ENCODE measurements at places on chromosomes 16 and 17.

GRCh38 chr16:71658771-71659170 lies 32.8 kb downstream of the MARVELD3 start:
- no peak for DNase-seq

DNA sequence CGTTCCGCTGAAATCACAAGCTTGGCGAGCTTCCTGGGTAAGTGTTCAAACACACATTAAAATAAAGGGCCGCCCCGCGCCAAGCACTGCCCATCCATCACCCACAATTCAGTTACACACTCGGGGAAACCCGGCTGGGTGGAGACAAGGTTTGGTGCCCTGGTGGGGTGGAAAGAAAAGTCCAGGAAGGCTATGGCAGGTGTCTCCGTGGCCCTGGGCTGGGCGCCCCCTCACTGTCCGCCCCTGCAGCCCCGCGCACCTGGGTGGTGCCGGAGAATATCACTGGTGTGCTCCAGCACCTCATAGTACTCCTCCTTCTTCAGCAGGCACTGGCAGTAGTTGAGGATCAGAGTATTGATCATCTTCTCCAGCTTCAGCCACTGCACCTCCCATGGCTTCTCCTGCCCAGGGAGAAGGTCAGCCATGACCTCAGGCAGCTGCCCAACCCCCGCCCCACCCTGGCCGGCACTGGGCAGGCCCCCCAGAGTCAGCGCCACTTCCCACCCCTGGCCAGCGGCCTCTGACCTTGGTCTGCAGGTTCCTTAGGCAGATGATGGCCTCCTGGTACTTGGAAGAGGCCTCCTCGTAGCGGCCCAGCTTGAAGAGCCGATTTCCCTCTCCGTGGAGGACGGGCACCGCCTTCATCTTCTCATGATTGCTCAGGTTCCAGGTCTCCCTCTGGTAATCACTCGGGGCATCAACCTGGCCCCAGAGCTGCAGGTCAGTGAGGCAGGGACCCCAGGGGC lies 8.4 kb downstream of the AIPL1 start:
- no peak for DNase-seq

DNA sequence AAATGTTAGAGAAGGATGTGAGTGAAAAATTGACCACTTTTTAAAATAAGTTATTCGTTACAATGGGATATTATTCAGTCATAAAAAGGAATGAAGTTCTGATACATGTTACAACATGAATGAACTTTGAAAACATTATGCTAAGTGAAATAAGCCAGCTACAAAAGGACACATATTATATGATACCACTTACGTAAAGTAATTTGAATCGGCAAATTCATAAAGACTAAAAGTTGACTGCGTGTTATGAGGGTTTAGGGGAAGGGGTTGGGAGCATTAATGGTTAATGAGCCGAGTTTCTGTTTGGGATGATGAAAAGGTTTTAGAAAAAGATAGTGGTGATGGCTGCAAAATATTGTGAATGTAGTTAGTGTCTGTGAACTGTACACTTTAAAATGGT lies 73.1 kb downstream of the USP32 start:
- DNase-seq: no peak

DNA sequence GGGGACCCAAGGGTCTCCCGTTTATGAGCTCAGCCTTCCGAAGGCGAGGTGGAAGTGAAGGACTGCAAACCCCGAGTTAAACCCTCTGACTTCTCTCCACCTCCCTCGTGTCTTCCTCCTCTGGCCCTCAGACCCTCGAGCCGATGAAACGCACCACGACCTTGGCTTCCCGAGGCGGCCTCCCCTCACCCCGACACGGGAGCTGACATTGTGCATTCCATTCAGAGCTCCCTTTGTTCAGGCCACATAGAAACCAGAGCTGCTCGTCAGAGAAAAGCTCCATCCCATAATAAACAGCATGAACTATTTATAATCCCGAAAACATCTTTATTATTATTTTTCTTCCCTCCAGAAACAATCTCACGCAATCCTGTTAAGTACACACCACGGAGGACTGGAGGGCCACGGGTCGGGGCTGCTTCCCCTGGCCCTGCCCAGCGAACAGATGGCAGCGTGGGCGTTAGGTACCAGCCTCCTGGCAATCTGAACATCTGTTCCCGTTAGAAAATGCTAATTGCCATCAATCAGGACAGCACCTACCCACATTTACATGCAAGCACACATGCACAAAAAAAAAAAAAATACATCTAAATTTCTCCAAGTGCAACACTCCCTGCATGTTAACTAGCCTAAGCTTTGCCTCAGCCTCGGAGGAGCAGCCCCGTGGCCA lies 145.7 kb downstream of the RBFOX3 start:
- no peak for DNase-seq

DNA sequence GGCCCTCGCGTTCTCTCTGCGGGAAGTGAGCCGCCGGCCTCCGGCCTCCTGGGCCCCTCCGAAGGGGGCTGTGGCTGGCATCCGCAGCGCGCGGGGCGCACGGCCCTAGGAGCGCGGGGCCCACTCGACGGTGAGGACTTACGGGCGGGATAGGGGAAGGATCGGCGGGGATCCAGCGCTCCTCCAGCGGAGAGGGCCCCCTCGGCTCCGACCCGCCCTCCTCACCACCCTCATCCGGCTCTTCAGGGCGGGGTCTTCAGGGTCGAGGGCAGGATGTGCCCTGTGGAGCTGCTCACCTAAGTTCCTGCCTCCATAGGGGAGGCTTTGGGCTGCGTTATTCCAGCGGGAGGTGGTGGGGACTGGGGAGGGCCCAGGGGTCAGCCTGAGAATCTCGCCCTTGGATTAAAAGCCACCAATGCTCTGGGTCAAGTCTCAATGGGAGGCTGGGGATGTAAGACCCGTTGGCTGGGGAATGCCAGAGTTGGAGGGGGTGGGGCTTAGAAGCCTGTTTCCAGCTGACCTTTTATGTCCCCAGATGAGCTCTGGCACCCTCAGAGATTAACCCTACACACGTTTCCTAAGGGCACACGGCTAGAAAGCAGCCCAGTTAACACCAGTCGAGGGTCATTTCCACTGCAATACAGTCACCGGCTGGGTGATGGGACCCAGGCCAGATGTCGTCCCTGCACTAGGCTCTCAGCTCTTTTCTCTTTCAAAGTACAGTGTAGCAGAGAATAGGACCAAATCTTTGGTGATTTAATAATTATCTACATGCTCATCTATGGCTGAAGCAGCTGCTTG lies 13.4 kb downstream of the TBX2 start:
- DNase-seq: no peak

All from inflammatory macrophage (primary cell).